ENCODE measurements at places on chromosomes 4 and X.

DNA sequence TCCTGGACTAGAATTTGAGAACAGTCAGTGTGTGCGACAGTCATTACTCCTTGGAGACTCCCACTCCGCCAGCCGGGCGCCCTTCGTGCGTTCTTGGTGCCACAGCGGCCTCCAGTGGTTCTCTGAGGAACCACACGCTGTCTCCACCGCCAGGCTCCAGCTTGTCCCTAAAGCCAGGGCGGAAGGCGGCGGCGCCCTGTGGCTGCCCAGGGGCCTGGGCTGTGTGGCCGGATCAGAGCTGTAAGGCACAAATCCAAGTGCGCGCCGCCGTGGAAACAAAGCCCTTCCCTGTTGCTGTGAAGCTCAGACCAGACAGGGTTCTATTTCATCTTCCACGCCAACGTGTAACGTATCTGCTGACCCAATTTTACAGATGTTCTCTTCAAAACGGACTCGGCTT is 34.2 kb downstream of the IDS start:
- no peak overlapping the region for H3K4me3 ChIP-seq
- no peaks in the 10 kb centered on the region for H3K4me1 ChIP-seq
- H3K36me3 ChIP-seq, result no peaks in the 10 kb centered on the region
- DNase-seq, result peak; percentile 92
- no peaks in the 10 kb centered on the region for H3K27me3 ChIP-seq

DNA sequence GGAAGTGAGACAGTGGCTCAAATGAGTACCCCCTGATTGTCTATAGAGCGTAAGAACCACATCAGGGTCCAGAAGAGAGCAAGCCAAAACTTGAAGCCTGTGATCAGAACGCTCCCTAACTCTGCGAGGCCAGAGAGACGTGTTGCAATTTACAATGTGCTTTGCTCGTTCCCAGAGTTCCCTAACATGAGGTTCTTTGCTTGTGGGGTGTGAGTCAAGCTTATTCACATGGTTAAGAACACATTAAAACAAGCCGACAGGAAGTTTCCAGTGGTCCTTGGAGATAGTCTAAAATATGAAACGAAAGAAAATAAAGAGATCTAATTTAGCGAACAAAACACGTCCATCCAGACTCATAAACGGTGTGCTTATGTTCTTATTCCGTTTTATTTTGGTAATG is 702.3 kb downstream of the TRIML1 start:
- H3K27ac ChIP-seq, result no peak overlapping the region
- no peaks in the 10 kb centered on the region for H3K4me1 ChIP-seq
- no peak for DNase-seq
- no peaks in the 10 kb centered on the region for H3K36me3 ChIP-seq
- no peak overlapping the region for H3K4me3 ChIP-seq
- no peaks in the 10 kb centered on the region for H3K27me3 ChIP-seq

DNA sequence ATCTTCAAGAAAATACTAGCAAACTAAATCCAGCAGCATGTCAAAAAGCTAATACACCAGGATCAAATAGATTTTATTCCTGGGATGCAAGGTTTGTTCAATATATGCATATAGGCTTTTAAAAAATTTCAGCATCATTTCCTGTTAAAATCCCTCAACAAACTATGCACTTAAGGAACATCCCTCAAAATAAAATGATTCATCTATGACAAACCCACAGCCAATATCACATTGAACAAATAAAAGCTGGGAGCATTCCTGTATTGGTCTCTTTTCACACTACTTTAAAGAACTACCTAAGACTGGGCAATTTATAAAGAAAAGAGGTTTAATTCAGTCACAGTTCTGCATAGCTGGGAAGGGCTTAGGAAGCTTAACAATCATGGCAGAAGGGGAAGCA is 726.7 kb downstream of the GRXCR1 start:
- H3K27ac ChIP-seq, result no peak overlapping the region
- no peaks in the 10 kb centered on the region for H3K36me3 ChIP-seq
- H3K4me1 ChIP-seq, result no peaks in the 10 kb centered on the region
- no peak for DNase-seq

- no peaks in the 10 kb centered on the region for H3K27me3 ChIP-seq
- no peak overlapping the region for H3K27ac ChIP-seq
- H3K4me3 ChIP-seq, result no peak overlapping the region
- H3K36me3 ChIP-seq, result no peaks in the 10 kb centered on the region
- H3K4me1 ChIP-seq, result no peaks in the 10 kb centered on the region
- no peak for DNase-seq
Observed at GRCh38 chrX:38489341-38489740, 72.0 kb upstream of the TSPAN7 start.

GRCh38 chr4:126851391-126851790 is 781.4 kb upstream of the INTU start:
- H3K27me3 ChIP-seq, result no peaks in the 10 kb centered on the region
- DNase-seq, result no peak
- no peak overlapping the region for H3K27ac ChIP-seq
- no peaks in the 10 kb centered on the region for H3K36me3 ChIP-seq
- no peak overlapping the region for H3K4me3 ChIP-seq
- no peaks in the 10 kb centered on the region for H3K4me1 ChIP-seq

DNA sequence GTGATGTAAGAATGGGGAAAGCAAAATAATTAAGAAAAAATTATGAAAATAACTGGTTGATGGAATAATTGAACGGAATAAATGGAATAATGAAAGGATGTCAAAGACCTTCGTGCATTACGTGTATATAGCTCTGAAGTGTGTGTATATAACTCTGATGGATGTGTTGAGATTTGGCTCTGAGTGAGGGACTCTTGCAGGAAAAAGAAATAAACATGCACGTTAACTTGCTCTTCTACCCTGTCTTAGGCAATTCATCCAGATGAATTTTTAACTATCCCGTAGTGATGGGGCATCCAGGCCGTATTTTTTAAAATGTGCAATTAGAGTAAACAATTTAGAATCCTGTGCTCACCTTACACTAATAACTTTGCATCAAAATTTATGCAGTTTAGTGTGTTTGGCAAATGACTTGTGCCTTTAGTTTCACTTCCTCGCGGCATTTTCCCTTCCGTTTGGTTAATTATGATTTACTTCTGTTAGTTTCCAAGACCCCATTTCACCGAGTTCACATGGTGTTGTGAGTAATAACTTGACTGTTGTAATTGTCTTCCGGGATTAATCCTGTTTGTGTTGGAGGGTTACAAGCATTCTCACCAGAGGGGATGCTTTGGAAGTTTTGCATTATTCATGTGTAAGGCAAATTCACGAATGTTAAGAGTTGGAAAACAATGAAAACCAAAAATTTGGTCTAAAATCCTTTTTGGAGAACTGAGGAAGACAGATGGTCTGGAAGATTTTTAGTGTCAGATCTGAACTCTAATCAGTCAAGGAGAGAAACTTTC is 256.5 kb upstream of the FAT1 start:
- H3K36me3 ChIP-seq, result no peaks in the 10 kb centered on the region
- H3K27me3 ChIP-seq, result no peaks in the 10 kb centered on the region
- no peak for DNase-seq
- H3K4me3 ChIP-seq, result peak overlapping the region; percentile 31

GRCh38 chr4:174378951-174379350 is 95.2 kb downstream of the CEP44 start:
- no peak overlapping the region for H3K4me3 ChIP-seq
- no peak for DNase-seq
- H3K4me1 ChIP-seq, result no peaks in the 10 kb centered on the region
- no peaks in the 10 kb centered on the region for H3K27me3 ChIP-seq
- H3K27ac ChIP-seq, result no peak overlapping the region
- H3K36me3 ChIP-seq, result no peaks in the 10 kb centered on the region

- H3K27me3 ChIP-seq, result no peaks in the 10 kb centered on the region
- H3K36me3 ChIP-seq, result no peaks in the 10 kb centered on the region
- no peak overlapping the region for H3K27ac ChIP-seq
- H3K4me3 ChIP-seq, result no peak overlapping the region
- no peaks in the 10 kb centered on the region for H3K4me1 ChIP-seq
Observed at GRCh38 chrX:40166582-40166981, 68.8 kb upstream of the BCOR start.

DNA sequence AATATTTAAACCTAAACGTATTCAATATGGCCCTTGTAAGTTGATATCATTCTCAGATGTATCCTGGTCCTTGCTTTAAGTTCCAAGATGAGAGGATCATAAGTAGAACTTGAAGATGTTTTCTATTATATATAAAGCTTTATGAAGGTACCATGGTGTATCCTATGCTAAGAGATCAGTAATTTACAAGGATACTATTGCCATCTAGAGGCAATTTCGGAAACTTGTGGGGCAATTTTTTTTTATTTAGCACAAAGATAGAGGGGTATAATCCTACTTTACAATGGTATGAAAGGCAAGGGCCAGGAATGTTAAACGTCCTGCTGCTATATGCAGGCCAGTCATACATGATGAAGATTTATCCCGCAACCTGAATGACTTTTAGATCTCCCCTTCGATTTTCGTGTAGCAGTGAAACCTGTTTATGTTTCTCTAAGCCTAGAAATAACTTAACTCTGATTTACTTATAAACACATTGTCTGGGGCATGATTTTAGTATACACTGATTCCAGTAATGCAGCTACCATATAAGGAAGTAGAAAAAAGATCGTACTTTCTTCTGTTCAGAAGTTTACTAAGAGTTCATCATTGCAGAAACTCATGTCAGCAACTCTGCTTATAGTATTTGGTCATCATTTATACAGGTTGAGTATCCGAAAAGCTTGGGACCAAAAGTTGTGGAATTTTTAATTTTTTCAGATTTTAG is 2.6 kb downstream of the SLC25A31 start:
- no peak for DNase-seq
- H3K27ac ChIP-seq, result no peak overlapping the region
- H3K27me3 ChIP-seq, result no peaks in the 10 kb centered on the region
- no peak overlapping the region for H3K4me3 ChIP-seq
- H3K4me1 ChIP-seq, result no peaks in the 10 kb centered on the region
- no peaks in the 10 kb centered on the region for H3K36me3 ChIP-seq

GRCh38 chr4:36206603-36207311 is 37.6 kb downstream of the ARAP2 start:
- H3K36me3 ChIP-seq, result no peaks in the 10 kb centered on the region
- no peaks in the 10 kb centered on the region for H3K27me3 ChIP-seq
- DNase-seq, result no peak

- H3K27ac ChIP-seq, result no peak overlapping the region
- no peaks in the 10 kb centered on the region for H3K36me3 ChIP-seq
- no peak overlapping the region for H3K4me3 ChIP-seq
- DNase-seq, result no peak
Observed at GRCh38 chr4:81030981-81031791, 678 bp downstream of the BMP3 start.

DNA sequence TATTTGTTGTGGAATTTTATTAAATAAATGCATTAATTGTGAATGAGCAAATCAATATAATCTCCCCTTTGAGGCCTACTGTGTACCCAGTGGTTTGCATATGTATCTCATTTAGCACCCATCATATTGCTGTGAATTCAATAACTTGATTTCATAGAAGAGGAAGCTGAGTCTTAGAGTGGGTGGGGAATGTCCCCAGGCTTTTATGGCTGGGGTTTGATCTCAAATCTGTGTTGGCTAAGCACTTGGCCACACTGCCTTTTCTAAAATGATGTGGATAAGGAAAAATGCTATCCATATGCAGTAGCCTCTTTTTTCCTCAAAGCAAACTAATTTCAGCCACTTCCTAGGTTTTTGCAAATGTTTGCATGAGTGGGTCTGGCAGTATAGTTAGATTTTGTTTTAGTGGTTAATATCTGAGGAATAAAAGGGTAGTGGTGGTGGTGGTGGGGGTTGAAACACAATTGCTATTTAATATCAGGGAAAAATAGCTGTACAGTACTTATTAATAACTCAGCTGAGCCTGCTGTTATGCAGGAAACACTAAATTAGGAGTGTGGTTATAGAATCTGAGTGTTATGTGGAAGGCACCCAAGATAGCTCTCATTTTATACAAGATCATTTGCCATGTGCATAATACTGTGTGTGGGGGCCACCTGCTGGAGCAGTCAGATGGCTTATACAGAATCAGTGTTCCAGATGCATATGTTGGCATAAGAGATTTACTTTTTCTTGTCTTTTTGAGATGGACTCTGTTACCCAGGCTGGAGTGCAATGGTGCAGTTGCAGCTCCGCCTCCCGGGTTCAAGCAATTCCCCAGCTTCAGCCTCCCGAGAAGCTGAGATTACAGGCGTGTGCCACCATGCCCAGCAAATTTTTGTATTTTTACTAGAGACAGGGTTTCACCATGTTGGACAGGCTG is 108.0 kb downstream of the TMEM131L start:
- H3K27ac ChIP-seq, result no peak overlapping the region
- H3K27me3 ChIP-seq, result no peaks in the 10 kb centered on the region
- peak; percentile 81 for DNase-seq
- H3K36me3 ChIP-seq, result no peaks in the 10 kb centered on the region
- H3K4me1 ChIP-seq, result peaks cover 6% of the 10 kb centered on the region

DNA sequence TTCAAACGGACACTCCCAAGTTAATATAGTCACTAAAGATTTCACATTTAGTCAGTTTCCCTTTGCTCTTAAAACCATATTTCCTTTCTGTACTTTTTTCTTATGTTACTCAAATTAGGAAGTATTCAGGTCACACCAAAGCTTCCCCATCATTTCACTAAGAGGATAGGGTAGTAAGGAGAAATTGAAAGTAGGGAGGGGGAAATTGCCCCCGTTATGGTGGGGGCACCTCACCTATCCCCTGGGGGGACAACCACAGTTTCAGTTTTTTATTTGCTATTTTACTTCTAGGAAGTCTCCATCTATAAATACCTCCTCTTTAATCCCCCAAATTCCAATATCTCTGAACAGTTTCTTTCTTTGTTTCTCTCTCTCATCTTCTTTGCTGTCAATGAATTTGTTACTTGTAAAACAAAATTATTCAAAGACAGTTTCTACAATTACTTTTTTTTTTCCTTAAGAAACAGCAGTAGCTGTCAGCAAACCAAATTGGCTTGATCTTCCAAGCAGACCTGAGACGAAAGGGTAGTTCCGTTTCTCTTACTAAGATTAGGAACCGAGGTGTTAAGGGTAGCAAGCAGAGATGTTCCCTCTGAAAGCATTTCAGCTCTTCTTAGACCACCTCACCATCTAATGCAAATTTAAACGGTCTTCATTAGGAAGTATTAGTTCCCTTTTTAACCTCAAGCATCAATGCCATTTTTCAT is 160.2 kb upstream of the KLF3 start:
- H3K27me3 ChIP-seq, result no peaks in the 10 kb centered on the region
- no peak overlapping the region for H3K4me3 ChIP-seq
- no peaks in the 10 kb centered on the region for H3K4me1 ChIP-seq
- no peaks in the 10 kb centered on the region for H3K36me3 ChIP-seq
- no peak for DNase-seq

Data from aorta (tissue), 5 donors.